ENCODE measurements at places on chromosomes 2 and 18.

DNA sequence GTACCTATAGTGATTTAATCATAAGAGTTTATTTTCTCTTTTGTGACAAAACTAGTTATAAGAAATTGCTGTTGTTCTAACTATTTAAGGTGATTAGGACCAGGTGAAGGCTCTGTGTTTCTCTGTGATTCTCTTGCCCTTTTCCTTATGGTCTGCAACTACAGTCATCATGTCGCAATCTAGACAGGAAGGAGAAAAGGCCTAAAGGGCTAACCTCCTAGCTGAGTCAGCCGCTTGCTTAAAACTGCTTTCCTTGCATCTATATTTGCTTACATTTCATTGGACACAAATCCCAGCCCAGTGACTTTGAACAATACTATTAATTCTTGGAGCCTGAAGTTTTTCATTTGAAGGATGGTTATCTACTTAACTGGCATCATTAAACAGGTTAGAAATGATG, 93.1 kb downstream of the PIK3C3 start:
- DNase-seq: peak; percentile 87

- DNase-seq: peak; percentile 26
Observed at GRCh38 chr18:26405190-26405801, 143.1 kb downstream of the KCTD1 start.

- DNase-seq: no peak
Observed at GRCh38 chr2:105928086-105928485, 183.4 kb downstream of the NCK2 start.

DNA sequence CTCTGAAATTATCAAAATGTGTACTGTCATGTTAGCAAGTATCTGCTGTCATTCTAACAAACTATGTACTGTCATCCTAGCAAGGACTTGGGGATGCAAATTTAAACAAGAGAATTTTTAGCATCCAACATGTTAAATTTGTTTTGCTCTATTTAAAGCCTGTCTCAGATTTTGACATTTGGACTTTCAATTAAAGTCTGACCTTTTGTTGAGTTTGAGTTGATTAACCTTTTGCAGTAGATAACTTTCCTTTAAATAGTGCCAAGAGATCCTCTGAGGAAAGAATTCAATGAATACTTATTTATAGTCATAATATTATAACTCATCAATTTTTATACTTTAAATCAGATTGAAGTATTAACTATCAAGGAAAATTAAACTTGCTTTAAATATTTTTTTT, 80.2 kb downstream of the TDRD15 start:
- no peak for DNase-seq

DNA sequence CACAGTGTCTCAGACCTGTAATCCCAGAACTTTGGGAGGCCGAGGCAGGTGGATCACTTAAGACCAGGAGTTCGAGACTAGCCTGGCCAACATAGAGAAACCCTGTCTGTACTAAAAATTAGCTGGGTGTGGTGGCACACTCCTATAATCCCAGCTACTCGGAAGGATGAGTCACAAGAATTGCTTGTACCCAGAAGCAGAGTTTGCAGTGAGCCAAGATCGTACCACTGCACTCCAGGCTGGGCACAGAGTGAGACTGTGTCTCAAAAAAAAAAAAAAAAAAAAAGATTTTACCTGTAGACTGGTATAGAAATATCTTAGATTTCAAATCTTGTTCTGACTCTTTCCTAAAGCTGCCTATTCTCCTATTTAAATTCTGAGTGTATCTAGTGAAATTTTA, 7.2 kb upstream of the KLHL29 start:
- no peak for DNase-seq

DNA sequence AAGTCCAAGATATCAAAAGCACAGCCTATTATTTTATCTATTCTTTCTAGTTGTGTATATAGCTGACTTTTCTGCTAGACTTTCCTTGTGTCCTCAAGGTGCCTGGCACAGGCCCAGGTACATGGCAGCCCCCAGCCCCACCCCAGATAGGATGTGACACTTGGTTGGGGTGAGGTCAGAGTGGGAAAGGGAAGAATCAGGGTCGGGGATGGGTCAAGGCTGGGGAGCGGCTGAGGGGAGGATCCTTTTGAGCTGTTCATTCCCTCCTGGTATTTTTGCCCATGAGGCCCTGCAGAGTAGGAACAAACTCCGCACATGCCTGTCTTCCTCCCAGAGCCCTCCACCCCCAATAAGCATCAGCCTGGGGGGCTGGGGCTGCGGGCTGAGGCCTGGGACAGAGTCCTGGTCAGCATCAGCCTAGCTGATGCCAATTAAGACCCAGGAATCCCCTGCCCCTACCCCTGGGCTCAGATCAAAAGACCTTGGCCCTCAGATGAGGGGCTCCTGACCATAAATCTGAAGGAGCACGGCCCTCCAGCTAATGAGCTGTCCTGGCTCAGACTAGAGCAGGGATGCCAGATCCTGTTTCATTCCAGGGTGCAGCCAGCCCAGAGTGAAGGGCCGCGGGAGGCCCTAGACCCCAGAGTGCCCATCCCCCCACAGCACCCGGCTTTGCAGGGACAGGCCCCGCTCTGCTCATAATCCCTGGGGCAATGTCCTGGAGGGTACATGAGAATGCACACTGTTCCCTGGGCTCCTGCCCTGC, 85.3 kb downstream of the SDC1 start:
- no peak for DNase-seq

GRCh38 chr18:36724591-36725001, 104.2 kb downstream of the TPGS2 start:
- DNase-seq: no peak

DNA sequence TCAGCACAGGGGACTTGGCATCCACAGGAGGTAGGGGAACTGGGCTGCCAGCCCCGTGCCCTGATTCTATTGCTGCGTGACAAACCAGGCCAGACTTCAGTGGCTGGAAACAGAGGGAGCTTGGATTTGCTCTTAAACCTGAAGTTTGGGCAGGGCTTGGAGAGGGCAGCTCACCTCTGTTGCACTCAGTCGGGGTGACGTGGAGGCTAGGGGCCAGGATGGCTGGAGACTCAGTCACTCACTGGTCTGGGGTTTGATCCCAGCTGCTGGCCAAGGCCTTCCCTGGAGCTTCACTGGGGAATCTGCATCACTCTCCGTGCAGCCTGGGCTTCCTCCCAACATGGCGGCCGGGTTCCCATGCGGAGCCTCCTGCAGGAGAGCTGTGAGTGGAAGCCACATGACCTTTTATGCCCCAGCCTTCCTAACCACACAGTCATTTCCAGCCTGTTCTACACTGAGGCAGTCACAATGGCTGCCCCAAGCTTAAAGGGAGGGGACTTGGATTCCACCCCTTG, 175.2 kb upstream of the HDAC4 start:
- no peak for DNase-seq
